ENCODE measurements at places on chromosomes 7 and 10. TPM values are rescaled to one million over a fixed set of nuclear protein-coding genes. Genes with fewer than 3 reads are reported as not detected.

CPA2 gene
- total RNA-seq, result not detected

PSD gene
- total RNA-seq, result 3.0 TPM

UNC5B gene
- total RNA-seq, result 0.04 TPM

MRC1 gene
- not detected for total RNA-seq

STYXL1 gene
- 31.0 TPM for total RNA-seq

POLR2J2 gene
- total RNA-seq, result 34.1 TPM

GDF2 gene
- total RNA-seq, result not detected

PDE1C gene
- not detected for total RNA-seq

MAGI2 gene
- 0.09 TPM for total RNA-seq

H2BK1 gene
- total RNA-seq, result not detected

SYT15 gene
- total RNA-seq, result 0.37 TPM

C7orf33 gene
- not detected for total RNA-seq

AKR1C4 gene
- total RNA-seq, result 0.71 TPM

WNT2 gene
- total RNA-seq, result not detected

PLPP4 gene
- not detected for total RNA-seq

ACBD5 gene
- total RNA-seq, result 25.9 TPM

SMO gene
- total RNA-seq, result 0.08 TPM

EPHB6 gene
- total RNA-seq, result 14.9 TPM

LDB3 gene
- not detected for total RNA-seq

EGR2 gene
- total RNA-seq, result 5.5 TPM

RPEL1 gene
- total RNA-seq, result not detected

HPSE2 gene
- not detected for total RNA-seq

PILRA gene
- 7.0 TPM for total RNA-seq

FAM180A gene
- not detected for total RNA-seq

BLVRA gene
- 21.8 TPM for total RNA-seq

ALOX5 gene
- total RNA-seq, result 7.9 TPM

COL1A2 gene
- total RNA-seq, result not detected

RAB19 gene
- 7.2 TPM for total RNA-seq

UPF2 gene
- 41.5 TPM for total RNA-seq

CCZ1B gene
- 50.7 TPM for total RNA-seq

COBL gene
- not detected for total RNA-seq

PRLHR gene
- total RNA-seq, result not detected

IFIT2 gene
- 3.2 TPM for total RNA-seq

AGMO gene
- not detected for total RNA-seq

PNLIPRP2 gene
- total RNA-seq, result not detected

ECHS1 gene
- 73.8 TPM for total RNA-seq

SHH gene
- total RNA-seq, result not detected

VPS50 gene
- total RNA-seq, result 20.4 TPM

PPP1R17 gene
- not detected for total RNA-seq

CTTNBP2 gene
- not detected for total RNA-seq

CPA4 gene
- 4.1 TPM for total RNA-seq

TMUB1 gene
- total RNA-seq, result 78.4 TPM
